Keratinocyte (primary cell): ENCODE measurements at places on chromosomes 12 and 14.

- no peak for DNase-seq
Observed at GRCh38 chr14:91405241-91405721, 12.3 kb downstream of the CCDC88C start.

DNA sequence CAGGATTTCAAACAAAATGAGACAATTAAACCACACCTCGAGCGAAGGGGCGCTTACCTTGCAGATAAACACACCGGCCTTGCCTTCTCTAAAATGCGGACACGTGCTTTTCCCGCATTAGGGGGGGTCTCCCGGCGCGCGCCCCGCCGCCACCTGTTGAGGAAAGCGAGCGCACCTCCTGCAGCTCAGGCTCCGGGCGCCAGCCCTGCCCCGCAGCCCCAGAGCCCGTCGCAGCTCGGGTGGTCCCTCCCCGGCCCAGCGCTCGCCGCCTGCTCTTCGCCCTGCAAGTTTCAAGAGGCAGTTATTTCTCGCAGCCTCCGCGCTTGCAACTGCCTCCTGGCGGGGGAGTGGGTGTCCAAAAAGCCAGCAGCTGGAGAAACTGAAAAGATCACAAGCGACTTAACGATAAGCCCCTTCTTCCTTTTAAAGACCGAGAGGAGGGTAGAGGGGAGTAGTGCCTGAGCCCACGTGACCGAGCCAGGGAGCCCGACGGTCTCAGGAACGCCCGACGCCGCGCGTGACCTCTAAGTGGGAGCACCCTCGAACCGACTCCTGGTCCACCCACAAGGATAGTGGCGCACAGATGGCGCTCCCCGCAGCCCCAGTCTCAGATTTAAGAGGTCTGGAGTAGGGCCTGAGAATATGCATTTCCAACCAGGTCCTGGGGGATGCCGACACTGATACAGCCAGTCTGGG, at the start of gene ESR2:
TSS of gene ESR2 (minus strand) at position 396 of the 696 bp plus-strand sequence. CDS start 11,386 bp downstream, outside the sequence.
- DNase-seq: no peak

DNA sequence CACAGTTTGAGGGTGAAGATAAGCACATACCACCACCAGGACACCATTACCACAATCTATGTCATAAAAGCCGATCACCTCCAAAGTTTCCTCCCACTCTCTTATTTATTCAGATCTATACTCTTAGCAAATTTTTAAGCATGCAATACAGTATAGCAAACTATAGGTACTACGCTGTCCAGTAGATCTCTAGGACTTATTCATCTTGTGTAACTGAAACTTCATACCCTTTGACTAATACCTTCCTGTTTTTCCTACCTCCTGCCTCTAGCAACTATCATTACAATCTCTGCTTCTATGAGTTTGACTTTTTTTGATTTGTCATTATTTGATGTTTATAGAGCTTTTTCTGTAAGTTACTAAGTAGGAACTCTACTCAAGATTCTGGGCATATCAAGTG, 84.5 kb upstream of the MANSC4 start:
- no peak for DNase-seq

- DNase-seq: no peak
Observed at GRCh38 chr14:80658733-80659132, 282.8 kb downstream of the CEP128 start.

- no peak for DNase-seq
Observed at GRCh38 chr14:51473808-51474565, 177.7 kb upstream of the FRMD6 start.

DNA sequence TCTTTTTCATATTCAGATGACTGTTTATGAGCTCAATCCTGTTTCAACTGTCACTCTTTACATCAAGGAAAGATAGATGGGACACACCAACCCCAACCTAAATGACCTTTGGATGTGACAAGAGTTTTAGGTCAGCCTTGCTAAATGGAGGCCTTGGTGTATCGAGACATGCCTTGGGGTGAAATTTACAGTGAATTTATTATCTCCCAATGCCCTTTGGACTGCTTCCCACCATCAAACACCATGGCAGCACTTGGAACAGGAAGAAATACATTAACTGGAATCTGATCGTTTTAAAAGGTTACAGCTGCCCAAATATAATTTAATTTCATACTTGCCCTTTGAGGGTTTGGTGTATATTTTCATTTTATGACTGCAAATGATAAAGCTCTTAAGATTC, 327.6 kb downstream of the SOX5 start:
- DNase-seq: no peak

- DNase-seq: no peak
Observed at GRCh38 chr14:31286456-31287293, 79.1 kb upstream of the HECTD1 start.

DNA sequence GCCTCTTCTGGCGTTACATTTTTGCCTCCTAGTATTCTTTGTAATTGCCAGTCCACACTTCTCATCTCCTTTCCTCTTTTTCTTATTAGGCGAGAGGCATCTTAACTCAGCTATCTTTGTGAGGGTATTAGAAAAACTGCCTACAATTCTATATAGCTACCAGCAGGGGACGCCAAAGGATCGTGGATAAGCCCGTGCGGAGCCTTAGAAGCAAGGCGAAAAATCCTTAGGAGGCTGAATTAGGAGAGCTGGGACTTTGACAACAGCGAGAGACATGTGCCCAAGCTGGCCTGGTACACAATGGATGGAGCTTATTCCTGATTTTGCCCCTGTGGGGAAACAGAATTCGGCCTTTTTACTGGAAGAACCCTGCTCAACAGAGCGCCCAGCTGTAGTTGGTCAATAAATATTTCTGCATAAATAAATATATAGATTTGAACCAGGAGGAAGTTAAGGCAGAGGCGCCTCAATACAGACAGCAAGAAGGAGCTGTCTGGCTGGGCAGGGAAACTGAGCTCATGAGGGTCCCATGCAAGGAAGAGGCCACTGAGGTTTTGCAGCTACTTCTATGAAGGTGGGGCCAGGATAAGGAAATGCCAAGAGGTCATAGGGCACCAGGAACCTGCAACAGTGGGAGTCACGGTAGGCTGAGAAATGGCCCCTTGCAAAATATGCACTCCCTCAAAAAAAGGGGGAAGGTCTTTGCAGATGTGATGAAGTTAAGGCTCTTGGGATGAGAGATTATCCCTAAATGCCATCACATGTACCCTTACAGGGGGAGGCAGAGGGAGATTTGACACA, 14.6 kb upstream of the RBM19 start:
- no peak for DNase-seq

GRCh38 chr14:48323665-48324064, 648.3 kb upstream of the MDGA2 start:
- no peak for DNase-seq

DNA sequence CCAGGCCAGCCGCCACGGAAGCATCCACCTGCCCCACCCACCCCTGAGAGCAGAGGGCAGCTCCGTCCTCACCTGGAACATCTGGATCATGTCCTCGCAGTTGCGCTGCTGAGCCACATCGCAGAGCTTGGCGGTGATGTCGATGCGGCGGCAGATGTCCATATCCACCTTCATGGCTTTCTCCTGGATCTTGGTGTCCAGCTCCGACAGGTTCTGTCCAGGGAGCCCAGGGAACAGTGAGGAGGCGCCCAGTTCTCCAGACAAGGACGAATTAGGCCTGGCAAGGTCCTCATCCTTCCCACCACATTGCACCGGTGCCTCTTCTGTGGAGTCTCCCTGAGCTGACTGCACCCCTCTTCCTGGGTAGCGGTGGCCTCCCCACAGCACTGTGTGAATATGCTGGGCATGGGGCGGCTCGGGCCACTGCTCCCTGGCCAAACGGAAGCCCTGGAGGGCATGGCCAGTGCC, 6.1 kb downstream of the IFFO1 start:
- no peak for DNase-seq
